Natural killer cell (primary cell): ENCODE measurements at places on chromosomes 5 and 9.

DNA sequence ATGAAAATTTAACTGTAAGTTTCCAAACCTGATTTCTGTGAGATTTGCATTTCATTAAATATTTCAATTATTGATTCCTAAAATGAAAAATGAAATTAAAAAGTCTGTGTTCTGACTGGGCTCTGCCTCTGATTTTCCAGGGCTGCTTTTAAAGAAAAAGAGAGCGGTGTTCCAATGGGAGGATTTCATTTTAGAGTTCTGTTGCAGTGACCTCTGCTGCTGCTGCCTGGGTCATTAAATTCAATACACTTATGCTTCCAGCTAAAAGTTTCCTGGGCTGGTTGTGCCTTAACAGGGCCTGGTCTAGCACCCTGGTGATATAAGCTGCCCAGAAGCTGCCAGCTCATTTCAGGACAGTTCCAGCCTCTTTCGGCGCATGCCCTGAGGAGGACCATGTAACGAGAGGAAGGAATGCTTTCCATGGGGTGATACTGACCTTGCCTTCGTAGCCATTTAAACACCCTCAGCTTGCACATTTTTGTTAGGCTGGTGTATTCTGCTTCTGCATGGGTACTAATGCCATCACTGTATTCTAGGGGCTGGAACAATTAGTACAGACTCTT is 93.3 kb downstream of the TMEM174 start:
- DNase-seq: no peak

DNA sequence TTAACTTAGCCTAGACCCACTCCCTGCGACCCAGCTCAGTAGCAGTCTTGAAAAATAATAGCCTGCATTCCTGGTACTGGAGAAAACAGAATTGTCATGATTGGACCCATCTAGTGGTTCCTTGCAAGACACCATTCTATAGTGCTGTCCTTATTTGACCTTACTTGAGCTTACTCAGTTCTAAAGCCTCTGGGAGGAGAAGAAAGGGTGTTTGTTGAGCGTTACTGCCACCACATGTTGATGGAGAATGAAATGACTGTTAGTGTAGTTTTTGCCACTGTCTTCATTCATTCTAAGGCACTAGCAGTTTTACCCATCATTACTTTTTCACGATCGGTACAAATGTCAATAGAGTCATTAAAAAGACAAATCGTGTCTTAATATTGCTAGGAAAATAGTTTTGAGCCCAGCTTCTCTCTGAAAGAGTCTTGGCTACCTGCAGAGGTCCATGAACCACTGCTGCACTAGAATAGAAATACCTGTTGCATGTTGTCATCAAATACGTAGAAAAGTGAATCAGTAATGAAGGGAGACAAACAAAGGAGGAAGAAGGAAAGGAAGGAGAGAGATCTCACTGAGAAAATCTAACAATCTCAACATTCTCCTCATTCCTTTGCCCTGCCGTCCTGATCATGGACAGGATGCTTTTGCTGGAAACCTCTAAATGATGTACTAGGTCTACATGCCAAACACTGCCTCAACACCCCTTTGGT is 96.0 kb downstream of the LIX1 start:
- DNase-seq: no peak

DNA sequence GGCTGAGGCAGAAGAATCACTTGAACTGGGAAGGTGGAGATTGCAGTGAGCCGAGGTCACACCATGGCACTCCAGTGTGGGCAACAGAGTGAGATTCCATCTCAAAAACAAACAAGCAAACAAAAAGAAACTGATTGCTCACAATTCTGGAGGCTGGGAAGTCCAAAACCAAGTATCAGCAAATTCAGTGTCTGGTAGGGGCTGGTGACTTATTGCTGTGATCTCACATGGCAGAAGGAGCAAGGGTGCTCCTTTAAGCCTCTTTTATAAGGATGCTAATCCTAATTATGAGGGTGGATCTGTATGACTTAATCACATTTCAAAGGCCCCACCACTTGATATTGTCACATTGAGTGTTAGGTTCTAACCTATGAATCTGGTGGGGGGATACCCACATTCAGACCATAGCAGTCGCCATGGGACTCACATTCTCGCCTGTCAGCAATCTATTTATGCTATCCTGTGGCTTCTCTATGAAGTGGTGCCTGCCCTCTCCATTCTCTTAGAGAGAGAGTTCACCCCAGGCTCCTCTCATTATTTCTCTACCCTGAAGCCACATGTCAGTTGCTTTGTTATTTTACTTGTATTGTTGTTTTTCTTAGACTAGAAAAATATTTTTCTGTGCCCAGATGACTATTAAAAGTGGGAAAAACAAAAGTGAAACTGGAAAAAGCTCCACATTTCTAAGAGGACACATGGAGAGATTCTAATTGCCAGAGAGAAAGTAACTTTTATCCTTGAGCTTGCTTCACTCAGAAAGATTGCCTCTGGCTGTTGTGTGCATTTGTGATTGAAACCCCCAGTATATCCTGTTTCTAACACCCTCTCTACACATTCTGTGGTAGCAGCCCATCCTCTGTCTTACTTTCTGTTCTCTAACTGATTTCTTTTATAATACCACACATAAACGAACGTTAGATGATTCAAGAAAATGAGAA is 18.8 kb upstream of the PRLR start:
- no peak for DNase-seq

DNA sequence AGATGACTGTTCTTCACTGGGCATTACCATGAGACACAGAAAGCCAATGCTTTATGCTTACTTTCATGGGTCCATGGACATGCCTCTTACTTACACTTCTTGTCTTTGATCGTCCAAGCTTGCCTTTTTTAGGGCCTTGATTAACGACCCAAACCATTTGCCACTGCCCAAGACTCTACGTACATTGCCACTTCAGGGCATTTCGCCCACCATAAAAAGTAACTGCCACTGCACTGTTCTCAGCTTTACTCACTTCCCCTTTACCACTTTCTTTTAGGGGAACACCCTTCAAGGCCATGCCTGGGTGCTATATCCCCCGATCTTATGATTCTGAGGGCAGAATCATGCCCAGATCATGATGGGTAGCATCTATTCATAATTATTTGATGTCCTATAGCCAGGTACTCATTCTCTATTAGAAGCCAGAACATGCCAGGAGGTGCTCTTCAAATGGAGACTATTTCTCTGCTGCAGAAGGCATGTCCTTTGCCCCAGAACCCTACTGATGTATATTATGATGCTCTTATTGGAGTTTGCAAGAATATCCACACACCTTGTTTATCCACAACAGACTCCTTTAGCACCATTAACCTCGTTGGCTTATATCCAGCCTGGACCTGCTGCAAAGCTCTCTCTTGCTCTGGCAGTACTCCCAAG is 64.1 kb upstream of the RAD23B start:
- DNase-seq: no peak

DNA sequence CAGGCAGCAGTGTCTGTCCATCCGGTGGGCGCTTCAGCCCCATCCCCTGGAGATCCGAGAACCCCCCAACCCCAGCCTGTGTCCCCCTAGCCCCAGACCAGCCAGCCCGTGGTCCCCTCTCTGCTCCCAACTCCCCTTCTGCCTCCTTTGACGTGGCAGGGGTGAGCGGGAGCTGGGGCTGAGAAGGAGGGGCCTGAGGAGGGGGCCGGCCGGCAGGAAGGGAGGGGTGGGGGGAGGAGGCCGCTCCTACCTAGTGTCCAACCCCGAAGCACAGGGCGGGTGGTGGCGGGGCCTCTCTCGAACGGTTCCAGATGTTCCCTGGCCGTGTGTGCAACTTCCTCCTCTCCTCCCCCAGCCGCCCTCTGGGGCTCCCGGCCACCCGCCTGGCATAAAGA is 31.0 kb downstream of the GOLGA2 start:
- DNase-seq: no peak

DNA sequence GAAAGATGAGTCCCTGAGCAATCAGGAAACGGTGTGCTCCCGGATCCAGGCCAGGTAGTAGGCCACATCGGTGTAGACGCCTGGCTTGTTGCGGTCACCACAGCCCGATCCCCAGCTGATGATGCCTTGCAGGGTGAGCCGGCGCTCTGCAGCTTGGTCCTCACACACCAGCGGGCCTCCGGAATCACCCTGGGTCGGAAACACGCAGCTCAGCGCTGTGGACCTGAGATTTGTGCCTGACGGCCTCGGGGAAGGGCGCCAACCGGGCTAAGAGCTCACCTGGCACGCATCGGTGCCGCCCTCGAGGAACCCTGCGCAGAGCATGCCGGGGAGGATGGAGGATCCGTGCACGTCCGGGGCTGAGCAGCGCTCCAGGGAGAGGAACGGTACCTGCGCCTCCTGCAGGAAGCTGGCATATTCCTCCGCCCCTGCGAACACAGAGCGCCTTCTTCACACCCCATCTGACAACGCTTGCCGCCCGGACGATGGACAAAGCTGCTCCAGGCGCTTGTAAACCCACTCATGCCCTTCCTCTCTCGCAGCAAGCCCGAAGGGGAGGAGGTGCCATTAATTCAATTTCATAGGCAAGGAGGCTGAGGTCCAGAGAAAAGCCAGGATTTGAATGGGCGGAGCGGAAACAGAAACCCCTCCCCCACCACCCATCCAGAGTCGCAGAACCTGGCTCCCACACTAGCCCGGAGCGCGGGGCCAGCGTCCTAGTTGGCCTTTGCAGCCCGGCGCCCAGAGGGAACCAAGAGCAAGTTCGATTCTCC is 2.0 kb upstream of the PFN3 start:
- no peak for DNase-seq

- no peak for DNase-seq
Observed at GRCh38 chr5:155278532-155278931, 265.0 kb downstream of the KIF4B start.

GRCh38 chr5:94157704-94158539 is 416.5 kb upstream of the POU5F2 start:
- DNase-seq: no peak

GRCh38 chr9:15272377-15272928 is 34.6 kb downstream of the TTC39B start:
- no peak for DNase-seq

DNA sequence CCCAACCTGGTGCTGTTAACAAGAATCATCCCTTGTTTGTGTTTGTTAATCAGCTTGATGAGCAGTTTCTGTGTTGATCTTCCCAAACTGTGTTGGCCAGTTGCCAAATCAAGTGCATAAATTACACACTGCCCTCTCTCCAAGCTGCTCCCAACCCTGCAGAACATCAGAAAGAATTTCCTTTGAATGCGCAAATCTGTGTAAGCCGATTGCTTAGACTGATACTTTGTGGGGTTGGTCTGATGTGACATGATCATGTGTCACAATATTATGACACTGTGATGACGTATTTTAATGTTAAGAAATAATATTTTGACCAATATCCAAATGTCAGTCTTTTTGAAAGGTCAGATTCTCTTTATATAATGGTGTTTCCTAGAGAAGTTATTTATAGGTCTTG is 766.4 kb upstream of the WWC1 start:
- no peak for DNase-seq

DNA sequence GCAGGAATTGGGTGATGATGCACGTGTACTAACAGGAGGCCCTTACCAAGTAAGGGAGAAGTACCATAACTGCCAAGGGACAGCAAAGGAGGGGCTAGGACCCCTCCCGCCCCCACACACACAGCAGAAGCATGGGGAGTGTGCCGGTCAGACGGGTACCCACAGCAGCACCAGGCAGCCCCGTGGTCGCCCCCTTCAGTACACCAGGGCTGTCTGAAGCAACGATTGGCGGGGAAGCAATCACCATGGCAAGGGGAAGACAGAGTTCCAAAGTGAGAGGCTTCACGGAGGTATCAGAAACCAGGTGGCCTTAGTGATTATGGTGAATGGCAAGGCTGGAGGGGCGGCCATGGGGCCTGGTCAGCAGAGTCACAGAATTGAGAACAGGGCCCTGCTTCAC is 72.2 kb downstream of the CAMSAP1 start:
- no peak for DNase-seq

DNA sequence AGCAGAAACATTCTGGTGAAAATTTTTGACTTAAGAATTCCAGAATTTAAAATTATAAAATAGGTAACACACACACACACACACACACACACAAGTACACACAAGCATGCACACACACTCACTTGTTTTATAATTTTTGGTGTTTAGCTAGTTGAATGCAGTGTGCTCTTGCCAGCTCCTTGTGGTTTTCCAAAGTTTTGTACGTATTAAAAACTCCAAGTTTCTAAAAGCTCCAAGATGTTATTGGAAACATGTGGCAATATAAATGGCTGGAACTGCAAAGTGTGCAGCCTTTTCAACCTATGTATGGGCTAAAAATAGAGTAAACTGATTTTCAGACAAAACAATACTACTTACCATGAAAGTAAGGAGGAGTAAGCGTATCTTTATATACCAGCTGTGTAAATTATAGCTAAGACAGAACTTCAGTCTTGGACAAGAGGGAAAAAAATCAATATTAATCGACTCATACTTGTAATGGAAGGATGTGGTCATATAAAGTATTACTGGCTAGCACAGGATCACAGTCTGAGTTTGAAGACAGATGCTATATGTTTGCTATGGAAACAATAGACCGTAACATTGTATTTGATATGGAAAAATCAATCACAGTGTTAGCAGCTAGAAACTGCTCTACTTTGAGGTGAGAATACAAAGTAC is 727.1 kb upstream of the GRAMD2B start:
- DNase-seq: no peak

DNA sequence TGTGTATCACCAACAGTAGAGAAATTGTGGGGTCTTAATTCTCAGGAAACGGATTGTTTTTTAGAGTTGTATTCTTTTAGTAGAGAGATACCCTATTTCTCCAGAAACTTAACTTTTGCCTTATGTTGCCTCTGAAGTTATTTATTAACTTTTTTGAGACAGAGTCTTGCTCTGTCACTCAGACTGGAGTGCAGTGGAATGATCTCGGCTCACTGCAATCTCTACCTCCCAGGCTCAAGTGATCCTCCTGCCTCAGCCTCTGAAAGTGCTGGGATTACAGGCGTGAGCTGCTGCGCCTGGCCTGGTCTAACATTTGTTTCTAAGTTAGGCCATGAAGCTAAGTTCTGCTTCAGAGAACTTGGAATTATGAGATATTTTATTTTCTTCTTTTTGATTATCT is 75.0 kb downstream of the CFAP95 start:
- DNase-seq: no peak

GRCh38 chr9:73402081-73403028 is 250.7 kb downstream of the ANXA1 start:
- DNase-seq: no peak

GRCh38 chr5:126811515-126812198 is 34.7 kb downstream of the LMNB1 start:
- DNase-seq: no peak

GRCh38 chr5:87413343-87413645 is 564 bp upstream of the CCNH start:
- DNase-seq: no peak

- peak; percentile 73 for DNase-seq
Observed at GRCh38 chr9:70484232-70485130, 70.0 kb upstream of the KLF9 start.

DNA sequence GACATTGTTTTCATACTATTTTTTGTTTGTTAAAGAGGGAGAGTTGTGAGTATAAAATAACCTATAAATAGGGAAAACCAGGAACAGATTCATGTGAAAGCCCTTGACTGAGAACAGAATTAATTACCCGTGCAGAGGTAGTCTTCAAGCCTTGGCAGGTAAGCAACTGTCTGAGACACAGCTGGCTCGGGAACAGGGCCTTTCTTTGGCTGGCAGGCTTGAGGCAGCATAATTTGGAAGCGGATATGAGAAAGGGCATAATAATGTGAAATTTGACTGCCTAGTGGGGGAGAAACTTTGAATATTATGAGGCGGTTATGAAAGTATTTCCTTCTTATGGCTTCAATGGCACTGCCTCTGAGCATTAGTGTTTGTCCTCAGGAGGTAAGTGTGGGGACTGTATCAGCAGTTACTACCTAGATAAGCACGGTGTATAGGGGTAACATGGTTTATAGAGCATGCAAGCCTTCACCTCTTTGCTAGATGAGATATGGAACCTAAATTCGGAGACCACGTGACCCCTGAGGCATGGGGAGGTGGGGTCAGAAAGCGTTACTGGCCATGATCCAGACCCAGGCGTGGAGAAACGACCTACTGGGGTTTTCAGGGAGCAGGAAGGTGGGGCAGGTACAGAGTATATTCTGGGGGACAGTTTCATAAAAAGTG is 210.2 kb upstream of the GAS1 start:
- no peak for DNase-seq
